HepG2 (cell line): ENCODE measurements at places on chromosomes 12 and 14.

GRCh38 chr12:127429551-127430285 is 837.3 kb upstream of the TMEM132C start:
- DNase-seq, result no peak

- peak; percentile 22 for DNase-seq
These were observed 674 bp downstream of the NIN start for GRCh38 chr14:50830044-50830931.

GRCh38 chr12:71536939-71537622 is 97.5 kb downstream of the LGR5 start:
- DNase-seq, result peak; percentile 96

DNA sequence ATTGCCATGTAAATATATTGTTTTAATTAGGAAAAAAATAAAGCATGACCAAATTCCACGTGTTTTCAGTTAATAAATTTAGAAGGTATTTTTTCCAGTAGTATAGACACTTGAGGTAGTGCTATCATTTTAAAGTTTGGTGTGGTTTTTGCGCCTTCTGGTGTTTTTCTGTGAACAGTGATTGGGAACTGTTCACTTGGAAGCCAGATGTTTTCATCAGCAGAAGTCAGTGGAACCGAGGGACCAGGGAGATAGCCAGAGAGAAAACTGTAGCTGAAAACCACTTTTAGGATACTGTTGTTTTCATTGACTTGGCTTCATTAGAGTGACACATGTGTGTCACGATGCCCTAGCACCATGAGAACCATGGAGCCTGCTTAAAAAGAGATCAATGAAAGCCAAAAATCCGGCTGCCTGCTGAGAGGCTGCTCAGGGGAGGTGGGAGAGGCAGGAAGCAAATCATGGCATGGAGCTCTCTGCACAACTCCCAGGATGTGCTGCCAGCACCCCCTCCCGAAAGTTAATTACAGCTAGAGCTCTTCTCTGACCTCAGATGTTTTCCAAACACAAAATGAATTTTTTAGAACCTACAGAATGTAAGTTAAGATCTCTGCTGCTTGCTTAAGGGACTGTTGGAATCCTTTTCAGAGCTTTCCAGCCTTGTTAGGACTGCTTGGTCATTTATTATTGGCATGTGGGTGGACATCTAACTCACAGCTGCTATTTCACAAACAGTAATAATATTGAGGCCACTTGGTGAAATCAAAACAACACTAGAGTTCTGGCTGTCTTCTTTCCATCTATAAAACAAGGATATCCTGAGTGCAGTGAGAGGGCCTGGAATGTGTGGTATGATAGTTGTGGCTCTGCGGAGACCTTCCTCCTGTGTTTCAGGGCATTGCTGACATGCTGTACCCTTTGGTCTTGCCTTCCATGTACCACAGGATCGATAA is 192.3 kb downstream of the ANO4 start:
- DNase-seq, result no peak

DNA sequence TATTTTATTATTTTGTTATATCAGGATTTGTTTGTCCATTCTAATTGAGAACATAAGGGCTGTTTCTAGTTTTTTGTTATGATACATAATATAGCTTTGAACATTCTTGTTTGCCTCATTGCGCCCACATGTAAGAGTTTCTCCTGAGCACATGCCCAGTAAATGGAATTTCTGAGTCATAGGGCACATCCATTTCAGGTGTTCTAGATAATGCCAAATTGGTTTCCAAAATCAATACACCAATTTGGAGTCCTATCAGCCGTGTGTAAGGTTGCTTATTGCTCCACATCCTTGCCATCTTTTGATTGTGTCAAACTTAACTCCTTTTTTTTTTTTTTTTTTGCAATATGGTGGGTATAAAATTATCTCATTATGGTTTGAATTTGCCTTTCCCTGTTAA is 97.9 kb upstream of the RESF1 start:
- DNase-seq, result no peak

GRCh38 chr14:95188380-95188779 is 31.1 kb upstream of the DICER1 start:
- no peak for DNase-seq

GRCh38 chr12:114691763-114692185 is 7.8 kb upstream of the TBX3 start:
- DNase-seq, result no peak

DNA sequence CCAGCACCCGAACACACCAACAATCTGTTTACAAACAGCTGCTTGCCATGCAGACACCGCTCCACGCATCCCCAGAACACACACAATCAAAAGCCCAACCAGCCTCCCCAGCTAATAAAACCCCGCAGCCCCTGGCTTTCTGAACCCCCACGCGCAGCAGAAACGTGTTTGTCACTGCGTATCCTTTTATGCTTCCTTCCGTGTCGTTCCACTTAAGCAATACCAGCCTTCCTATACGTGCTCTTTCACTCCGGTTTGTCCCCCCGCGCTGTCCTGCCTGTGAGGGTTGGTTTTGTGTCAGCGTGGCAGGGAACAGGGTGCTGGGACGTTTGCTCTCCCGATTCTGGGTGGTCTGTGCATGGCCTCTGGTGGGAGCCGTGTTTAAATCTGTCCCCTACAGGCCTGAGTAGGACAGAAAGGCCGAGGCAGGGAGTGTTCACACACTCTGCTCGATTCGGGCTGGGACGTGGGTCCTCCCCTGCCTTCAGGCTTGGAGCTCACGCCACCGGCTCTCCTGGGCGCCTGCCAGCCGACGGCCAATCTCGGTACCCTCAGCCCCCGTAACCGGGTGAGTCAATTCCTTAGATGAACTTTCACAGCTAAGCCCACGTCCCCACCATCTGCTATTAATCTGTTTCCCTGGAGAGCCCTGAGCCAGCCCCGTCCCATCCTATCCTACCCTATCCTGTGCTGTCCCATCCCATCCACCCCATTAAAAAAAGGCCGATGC is 60.0 kb downstream of the NOC4L start:
- DNase-seq, result no peak

DNA sequence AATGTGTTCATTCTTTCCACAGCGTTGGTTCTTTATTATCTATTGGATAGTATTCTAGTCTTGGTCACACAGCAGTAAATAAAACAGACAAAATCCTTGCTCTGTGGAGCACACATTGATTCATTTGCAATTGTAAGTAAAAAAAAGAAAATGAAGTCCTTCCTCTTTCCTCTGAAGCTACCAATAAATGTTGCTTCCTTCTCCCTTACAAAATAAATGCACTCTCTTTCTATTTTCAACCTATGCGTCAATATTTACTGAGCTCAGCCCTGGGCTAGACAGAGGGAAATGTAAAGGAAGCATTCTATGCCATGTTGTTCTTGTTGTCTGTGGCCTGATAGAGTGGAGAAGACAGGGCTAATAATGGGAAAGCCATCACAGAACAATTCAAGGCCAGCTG is 2.9 kb downstream of the ABHD12B start:
- DNase-seq, result peak; percentile 79

GRCh38 chr12:120367233-120367923 is 1.6 kb downstream of the MSI1 start:
- DNase-seq, result no peak

DNA sequence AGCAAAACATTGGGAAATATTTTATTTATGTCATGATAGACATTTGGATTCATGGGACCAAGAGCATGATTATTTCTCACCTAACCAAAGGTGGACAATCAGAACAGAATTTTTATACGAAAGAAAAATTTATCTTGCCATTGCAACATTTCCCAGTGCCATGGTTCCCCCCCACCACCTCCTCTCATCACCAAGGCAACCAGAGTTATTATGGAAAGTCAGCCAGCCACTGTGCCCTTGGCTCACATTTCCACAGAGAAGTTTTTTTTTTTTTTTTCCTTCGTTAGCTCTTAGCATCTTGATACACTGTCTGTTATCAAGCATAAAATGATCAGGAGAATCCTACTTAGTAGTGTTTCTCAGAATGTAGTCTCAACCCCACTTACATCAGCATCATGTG is 176.4 kb upstream of the TMTC1 start:
- DNase-seq, result no peak

DNA sequence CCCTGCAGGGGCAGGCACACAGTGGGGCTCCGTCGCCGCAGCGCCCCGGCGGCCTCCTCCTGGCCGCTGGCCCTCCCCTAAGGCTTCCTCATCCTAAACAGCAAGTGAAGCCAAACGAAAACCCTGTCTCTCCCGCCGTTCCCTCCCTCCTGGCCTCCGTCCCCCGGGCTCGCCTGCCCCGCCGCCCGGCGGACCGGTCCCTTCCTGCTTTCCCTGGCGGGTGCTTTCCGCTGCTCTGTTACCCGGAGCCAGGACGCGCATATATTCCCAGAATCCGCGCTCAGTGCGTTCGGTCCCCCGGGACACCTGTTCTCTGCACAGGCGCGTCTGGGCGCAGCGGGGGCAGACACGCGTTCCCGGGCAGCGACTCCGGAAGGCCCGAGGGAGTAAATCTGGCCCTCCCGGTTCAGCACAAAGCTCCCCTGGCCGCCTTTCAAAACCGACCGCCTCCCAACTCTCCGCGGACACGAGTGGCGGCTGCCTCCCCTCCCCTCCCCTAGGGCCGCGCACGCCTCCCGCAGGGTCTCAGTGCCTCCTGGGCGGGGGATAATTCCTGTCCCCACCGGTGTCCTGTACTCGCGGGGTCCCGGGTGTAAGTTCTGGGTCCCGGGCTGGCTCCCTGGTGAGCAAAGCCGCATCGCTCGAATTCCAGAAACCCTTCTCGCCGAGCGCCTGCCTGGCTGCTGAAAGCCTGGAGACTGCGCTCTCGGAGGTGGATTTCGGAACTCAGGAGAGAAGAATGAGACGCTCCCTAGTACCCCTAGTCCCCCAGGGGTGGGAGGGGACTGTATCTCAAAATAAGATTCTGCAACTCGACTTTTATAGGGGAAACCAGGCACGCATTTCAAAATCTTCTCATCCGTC is 21.4 kb upstream of the CEP170B start:
- DNase-seq, result no peak

- DNase-seq, result no peak
These were observed 21.8 kb downstream of the WNK1 start for GRCh38 chr12:774051-774614.

DNA sequence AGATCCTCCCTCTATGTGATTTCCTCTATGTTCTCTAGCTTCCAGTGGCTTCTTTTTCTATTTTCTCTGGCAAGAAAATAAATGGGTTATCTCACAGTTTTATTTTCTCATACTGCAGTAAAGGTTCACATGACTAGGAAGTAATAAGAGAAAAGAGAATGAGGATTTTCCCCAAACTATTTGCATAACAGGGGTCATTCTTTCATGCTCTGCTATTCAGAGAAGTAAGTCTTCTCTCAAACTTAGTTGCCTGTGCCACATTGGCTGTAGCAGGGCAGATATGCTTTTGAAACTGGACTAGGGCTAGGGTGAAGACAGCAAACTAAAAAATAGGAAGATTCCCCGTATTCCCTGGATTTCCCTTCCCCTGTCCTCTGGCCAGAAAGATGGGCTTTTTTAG is 57.4 kb downstream of the ACSM4 start:
- DNase-seq, result no peak
